ENCODE measurements at places on chromosomes 1 and 21. TPM values are rescaled to one million over a fixed set of nuclear protein-coding genes. Genes with fewer than 3 reads are reported as not detected.

DNA sequence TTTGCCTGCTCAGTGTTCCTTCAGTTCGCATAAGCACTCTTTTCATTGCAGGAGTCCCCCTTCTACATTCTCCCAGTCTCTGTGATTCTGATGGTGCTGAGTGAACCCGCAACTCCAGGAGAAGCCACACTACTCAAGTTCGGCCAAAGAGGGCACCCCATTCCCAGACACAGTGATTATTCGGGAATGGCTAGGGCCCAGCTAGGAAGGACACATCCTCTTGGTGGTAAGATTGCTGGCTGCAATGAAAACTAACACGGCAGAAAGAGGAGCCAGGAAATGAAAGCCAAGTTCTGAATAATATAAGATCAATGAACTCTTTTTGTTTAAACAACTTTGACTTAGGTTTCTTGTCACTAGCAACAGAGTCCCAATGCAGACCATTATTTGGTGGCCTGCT is 14.9 kb downstream of the CREG1 start:
- no peak for DNase-seq

- DNase-seq = no peak
Measured at GRCh38 chr1:95703046-95703445, 469.0 kb downstream of the RWDD3 start.

GRCh38 chr21:25911730-25912401 is 177.1 kb downstream of the GABPA start:
- DNase-seq = peak; percentile 88

Gene LRRC38
- total RNA-seq = not detected

GRCh38 chr1:154760469-154760933 is 109.6 kb downstream of the KCNN3 start:
- no peak for DNase-seq

Gene AADACL3
- not detected for total RNA-seq

Gene GPATCH2
- 8.4 TPM for total RNA-seq

Gene CHD1L
- total RNA-seq = 37.3 TPM
